NCI-H2227 treated with DMSO at 0.1 percent for 48 hours (cell line): ENCODE measurements at places on chromosomes 11 and 22.

DNA sequence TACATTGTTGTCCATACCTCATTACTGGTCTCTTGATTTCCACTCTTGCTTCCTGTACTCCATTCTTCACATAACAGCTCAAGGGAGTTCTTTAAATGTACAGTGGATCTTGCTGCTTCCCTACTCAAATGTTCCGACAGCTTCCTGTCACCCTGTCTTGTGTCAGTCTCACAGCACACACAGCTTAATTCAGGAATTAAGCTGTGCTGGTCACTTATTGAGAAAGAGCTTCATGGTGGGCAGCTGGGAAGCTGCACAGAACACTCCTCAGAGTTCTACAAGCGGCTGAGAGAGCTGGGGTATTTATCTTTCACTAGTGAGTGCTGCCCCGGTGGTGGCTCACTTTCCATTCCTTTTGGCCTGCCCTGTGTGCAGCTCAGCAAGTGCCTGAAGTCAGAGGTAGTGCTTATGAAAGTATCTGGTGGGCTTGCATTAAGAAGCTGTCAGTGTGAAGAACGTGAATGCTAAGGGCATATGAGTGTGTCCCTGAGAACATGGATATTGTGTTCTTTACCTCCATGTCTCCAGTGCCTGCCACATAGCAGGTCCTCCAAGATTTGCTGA is 48.7 kb downstream of the KCNQ1OT1 start:
- no peak for DNase-seq

- DNase-seq = no peak
Observed at GRCh38 chr11:70036971-70037882, 40.9 kb upstream of the ANO1 start.

- DNase-seq = no peak
Observed at GRCh38 chr22:37664249-37665101, 6.0 kb downstream of the PDXP start.

GRCh38 chr22:24518228-24518627 is 23.1 kb downstream of the UPB1 start:
- DNase-seq = no peak
